ENCODE measurements at places on chromosomes 4 and X.

GRCh38 chr4:70815370-70815769 lies 24.3 kb downstream of the GRSF1 start:
- no peak for DNase-seq

GRCh38 chr4:6909970-6910339 lies 329 bp downstream of the TBC1D14 start:
- no peak for DNase-seq

DNA sequence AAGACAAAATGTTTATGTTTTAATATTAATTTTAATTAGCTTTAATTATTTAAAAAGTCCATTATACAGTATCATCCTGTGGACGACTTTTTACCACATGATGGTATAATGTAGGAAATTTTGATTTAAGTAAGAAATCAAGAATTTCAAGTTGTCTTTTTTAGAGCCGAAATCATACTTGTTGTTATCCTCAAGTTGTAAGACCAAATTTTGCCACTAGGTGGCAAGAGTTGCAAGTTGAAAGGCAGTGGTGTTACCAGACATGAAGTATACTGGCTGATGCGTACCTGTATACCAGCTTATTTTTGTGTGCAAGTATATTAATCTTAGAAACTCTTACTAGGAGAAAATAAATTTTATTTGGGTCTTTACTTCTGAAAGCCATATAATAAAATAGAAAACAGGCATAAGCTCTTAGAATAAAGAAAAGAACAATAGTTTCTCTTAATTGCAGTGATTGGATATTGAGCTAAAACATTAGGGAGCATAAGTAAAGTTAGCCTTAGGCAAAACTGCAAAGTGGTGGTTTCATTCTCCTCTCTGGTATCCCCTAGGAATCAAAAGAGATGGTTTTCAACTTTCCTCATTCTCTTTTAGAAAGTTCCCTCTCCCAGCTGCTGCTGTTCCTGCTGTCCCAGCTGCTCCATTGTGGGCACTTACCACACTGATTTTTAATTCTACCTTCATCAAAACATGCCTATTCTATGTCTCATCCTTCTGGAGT lies 118.0 kb upstream of the WDFY3 start:
- peak; percentile 89 for DNase-seq

- DNase-seq, result no peak
Observed at GRCh38 chrX:13759152-13759718, 24.7 kb downstream of the OFD1 start.

GRCh38 chrX:18617407-18617750 lies 54.5 kb downstream of the RS1 start:
- peak; percentile 5 for DNase-seq

DNA sequence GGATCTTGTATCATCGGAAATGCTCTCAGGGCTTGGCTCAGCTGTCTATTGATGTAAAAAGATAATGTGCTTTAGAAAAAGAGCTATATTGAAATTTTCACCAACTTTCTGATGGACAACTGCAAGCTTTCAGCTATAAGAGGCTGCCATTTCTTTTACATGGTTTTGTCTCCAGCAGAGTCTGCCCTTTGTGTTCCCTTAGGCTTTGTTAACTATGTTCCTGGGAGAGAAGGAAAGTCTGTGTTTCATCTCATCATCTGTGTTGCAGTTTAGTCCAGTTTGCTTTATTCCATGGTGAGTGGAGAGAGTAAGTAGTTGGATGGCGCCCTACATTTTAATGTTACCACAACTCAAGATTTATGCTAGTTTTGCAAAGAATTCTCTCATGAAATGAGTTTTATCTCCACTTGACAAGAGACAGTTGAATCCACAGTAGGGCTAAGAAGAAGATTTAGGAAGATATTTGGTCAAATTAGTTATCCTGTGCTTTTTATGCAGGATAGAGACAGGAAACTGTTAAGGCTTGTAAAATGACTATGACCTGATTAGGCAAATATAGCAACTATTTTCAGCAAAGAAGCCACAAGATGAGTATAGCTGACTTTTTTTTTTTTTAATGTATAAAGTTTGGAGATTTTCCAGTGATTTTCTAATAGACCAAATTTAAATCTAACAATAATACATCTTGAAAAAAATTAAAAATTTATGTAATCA lies 16.5 kb downstream of the SEPTIN11 start:
- DNase-seq, result no peak

- DNase-seq, result peak; percentile 78
Observed at GRCh38 chrX:40174854-40175510, 77.2 kb upstream of the BCOR start.

GRCh38 chr4:29390921-29391320 lies 1329.2 kb upstream of the PCDH7 start:
- no peak for DNase-seq

GRCh38 chr4:184851200-184851541 lies 25.4 kb upstream of the ACSL1 start:
- DNase-seq, result no peak

GRCh38 chr4:180840142-180840541 lies 1403.1 kb upstream of the TENM3 start:
- no peak for DNase-seq

- no peak for DNase-seq
Observed at GRCh38 chrX:40394302-40394701, 186.5 kb upstream of the ATP6AP2 start.

DNA sequence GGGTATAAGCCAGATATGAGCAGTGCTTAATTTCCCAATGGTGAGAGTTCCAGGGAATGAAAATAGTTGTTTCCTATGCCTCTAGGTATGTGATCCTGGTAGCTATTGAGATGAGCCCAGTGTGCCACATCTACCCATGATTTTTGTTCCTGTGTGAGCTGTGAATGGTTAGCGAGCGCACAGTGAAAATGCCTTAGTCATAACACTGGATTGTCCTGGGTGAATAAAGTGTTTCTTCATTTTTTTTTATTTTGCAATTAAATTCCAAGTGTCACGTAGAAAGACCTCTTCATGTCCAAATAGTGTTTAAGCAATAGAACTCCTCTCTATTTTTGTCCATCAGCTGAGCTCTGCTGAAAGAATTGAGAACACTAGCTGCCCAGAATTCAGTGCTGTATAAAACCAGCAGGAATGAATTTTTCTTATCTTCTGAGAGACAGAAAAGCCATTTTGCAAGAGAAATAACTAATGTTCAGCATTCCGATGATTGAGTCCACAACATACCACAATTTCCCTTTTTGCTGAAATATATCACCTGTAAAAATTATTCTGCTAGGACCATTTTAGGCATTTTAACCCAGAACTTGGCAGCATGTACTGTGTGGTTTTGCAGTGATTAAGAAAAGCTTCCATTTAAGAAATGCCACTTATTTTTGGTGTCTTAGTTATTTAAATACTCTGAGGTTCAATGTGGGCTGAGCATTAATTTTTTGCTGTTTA lies 5.6 kb downstream of the MAOA start:
- DNase-seq, result no peak

DNA sequence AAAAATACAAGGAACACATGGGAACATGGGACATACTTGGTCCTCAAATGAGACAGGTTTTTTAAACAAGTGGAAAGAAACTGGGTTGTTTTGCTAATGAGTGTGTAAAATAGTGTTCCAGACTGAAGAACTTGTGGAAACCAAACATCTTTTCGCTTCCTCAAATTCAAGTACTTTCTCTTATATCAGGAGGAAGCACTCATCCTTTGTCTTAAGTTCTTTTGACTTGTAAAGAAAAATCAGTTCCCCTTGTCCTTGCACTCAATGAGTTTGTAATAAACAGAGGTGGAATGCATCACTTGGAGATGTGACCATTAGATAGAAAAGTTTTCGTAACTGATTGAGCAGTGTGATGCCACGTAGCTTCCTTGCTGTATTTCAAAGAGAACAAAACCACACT lies 101.1 kb downstream of the PHOX2B start:
- DNase-seq, result no peak

- DNase-seq, result no peak
Observed at GRCh38 chrX:122566401-122566800, 617.7 kb upstream of the GRIA3 start.

- DNase-seq, result no peak
Observed at GRCh38 chr4:70059149-70059548, 8.9 kb downstream of the HTN1 start.

- no peak for DNase-seq
Observed at GRCh38 chr4:24213961-24214360, 324.1 kb upstream of the PPARGC1A start.

- DNase-seq, result no peak
Observed at GRCh38 chrX:45505214-45505613, 304.5 kb upstream of the DIPK2B start.

GRCh38 chr4:98482847-98483806 lies 175.3 kb downstream of the TSPAN5 start:
- no peak for DNase-seq

DNA sequence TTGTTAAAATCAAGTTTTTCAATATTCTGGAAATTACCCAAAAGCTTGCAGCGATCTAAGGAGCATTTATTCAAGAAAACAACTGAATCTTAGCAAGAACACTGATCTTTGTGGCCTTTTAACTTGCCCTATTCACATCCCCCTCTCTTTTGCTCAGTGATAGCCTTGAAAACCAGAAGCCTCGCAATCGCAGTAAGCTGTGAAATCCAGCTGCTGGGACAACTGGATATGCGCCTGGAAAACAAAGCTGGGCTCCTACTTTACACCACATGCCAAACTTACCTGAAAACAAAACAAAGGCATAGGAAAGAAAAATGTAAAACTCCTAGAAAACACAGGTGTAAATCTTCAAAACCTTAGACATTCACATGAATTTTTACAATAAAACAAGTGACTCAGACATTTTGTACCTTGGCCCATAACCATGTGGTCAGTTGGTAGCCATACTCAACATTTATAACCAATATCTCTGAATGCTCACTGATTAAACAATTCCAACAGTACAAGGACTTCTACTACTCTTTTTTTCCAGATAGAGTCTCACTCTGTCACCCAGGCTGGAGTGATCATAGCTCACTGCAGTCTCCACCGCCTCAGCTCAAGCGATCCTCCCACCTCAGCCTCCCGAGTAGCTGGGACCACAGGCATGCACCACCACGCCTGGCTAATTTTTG lies 15.6 kb downstream of the SLC25A53 start:
- no peak for DNase-seq

GRCh38 chr4:69196209-69196965 lies 18.2 kb downstream of the UGT2B11 start:
- DNase-seq, result no peak

- no peak for DNase-seq
Observed at GRCh38 chrX:134718966-134719317, 60.7 kb upstream of the PLAC1 start.

DNA sequence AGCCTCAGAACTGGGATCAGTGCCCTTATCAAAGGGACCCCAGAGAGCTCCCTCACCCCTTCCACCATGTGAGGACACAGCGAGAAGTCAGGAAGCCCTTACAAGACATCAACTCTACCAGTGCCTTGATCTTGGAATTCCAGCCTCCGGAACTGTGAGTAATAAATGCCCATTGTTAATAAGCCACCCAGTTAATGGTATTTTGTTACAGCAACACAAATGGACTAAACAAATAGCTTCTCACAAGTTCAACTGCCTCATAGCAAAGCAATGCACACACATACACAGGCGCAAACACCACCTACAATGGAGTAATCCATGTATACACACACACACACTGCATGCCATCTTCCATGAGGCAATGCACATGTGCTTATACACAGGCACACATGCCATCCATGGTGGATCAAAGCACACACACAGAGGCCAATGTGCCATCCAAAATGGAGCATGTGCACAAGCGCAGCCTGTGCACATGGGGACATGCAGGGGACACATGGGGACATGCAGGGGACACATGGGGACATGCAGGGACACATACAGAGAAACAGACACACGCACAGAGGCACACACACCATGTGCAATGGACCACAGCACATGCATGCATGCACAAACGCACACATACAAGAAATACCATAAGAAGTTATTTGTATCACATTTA lies 137.6 kb upstream of the TBL1X start:
- DNase-seq, result no peak

- no peak for DNase-seq
Observed at GRCh38 chr4:108890484-108890881, 127.6 kb upstream of the ETNPPL start.

- no peak for DNase-seq
Observed at GRCh38 chr4:38195486-38195885, 235.3 kb downstream of the PTTG2 start.

- DNase-seq, result no peak
Observed at GRCh38 chr4:174119051-174119450, 164.4 kb downstream of the FBXO8 start.

DNA sequence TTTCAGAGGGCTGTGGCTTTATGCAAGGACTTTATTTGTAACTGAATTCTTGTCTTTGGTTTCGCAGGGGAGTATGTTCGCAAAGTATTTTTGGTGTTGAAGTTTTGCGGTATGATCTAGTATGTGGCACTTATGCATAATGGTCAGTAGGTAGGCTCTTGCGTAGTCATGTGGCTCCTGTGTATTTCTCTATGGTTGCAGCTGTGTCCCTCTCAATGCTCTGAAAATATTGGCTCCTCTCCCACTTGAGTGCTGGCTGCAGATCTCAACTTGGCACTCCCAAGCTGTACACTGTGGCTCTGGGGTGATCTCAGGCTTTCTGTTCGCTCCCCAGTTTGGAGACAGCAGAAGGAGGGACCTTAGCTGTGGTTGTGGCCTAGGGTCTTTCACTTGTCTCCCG lies 24.8 kb downstream of the ARMCX5 start:
- DNase-seq, result no peak

- DNase-seq, result no peak
Observed at GRCh38 chr4:176896211-176896610, 103.5 kb upstream of the VEGFC start.

DNA sequence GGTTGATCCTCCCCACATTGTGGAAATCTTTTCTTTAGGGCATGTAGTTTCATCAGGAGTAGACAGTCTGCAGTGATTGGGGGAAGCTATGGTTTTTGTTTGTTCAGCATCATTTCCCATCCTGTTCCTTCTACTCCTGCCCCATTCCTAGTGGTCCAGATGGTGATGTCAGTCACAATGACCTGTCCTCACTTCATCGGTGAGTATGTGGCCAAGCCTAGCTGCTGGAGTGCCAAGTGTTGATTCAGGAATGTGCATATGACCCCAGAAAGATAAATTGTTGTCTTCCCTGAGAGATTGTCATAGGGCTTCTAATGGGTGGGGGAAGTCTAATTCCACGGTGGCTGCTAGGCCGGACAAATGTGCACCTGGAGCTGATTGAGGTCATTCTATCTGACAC lies 130.6 kb upstream of the FAT1 start:
- no peak for DNase-seq

DNA sequence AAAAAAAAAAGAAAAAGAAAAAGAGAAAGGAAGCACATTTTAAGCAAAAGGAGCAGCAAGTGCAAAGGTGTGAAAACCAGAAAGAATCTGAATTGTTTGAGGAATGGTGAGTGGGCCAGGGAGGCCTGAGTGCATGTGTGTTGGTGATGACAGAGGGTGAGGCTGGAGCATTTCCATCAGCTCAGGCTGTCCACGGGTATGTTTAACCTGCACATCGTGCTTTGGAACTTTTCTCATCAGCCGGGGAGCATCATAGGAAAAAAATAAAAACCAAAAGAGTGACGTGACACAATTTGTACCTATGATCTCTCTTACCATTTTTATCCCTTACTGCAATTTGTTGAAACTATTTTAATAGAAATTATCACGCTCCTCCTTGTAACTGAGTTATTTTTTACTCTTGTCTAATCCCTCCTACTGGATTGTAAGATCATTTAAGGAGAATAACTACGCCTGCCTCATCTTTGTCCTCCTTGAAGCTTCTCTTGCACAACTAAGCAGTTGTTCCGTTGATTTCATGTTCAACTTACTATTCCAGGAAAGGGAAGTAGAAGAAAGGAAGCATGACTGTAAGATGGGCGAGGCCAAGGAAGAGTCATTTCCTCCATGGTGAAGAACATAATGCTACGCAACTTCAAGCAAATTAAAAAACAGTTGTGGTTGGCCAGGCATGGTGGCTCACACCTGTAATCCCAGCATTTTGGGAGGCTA lies 7.0 kb downstream of the PALLD start:
- DNase-seq, result no peak

GRCh38 chr4:167102475-167102874 lies 131.8 kb downstream of the SPOCK3 start:
- DNase-seq, result no peak

All from tongue (tissue), 3 donors.